ENCODE measurements at places on chromosomes 3 and 15.

GRCh38 chr3:27253391-27253790 is 115.8 kb downstream of the NEK10 start:
- no peak for DNase-seq

DNA sequence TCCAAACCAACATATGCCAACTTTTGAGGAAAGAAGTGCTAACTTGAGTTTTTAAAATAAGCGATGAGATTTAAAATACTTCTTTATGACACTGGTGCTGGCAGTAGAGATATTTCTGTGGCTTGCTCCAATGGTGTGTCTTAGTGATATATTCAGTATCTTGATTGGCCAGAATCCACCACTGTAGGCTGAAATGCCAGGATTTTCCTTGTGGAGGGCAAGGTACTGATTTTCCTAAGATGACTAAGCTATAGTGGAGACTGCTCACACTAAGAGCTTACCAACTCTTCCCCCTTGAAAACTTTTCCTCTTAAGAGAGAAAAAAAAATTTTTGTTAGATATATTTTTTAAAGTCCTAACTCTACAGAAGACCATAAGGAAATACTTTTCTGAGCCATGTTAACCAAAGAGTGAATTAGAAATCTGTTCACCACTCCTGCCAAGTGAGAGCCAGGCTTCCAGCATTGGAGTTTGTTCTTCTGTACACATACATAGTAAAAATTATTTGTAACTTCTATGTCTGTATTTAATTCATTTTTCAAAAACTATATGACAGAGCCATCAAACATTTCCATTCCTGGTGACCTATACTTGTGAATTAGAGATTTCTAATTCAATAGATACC is 109.1 kb downstream of the PPP2R3A start:
- DNase-seq, result peak; percentile 68

DNA sequence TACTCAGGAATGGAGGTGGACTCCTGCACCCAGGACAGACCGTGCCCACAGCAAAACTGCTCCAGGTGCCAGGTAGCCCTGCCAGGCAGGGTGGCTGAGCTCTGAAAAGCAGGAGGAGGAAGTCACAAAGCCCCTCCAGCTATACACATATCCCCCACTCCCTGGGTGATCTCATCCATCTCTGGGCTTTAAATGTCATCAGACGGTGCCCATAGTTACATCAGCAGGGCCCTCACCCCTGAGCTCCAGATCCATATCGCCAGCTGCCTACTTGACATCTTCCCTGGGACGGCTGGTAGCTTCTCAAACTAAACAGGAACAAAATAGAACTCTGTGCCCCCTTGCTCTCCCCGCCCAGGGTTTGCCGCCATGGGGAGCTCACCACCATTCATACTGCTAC is 87.7 kb downstream of the MEGF11 start:
- no peak for DNase-seq

DNA sequence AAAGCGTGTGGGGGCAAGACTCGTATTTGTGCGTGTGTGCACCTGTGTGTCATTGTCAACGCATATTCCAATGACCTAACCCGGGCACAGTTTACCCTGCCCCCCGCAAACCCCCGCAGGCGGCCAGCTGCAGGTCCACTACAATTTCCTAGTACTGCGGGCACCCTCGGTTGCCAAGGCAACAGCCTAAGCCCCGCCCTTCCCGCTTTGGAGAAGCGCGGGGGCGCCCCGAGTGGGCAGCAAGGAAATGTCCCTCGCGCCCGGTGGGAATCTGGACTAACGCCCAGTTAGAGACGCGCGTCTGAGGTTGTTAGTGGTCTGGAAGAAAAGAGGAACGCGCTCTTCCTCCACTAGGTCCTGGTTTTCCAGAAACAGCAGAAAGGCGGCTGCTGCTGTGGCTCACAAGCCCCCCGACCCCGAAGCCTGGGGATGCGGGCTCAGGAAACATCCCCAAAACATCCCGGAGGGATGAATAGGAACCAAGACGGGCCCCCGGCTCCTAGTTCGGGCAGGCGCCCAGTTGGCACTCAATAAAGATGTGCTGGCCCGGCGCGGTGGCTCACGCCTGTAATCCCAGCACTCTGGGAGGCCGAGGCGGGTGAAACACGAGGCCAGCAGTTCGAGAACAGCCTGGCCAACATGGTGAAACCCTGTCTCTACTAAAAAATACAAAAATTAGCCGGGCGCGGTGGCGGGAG is 1.1 kb downstream of the ABHD14A start:
- peak; percentile 64 for DNase-seq

- peak; percentile 60 for DNase-seq
Observed at GRCh38 chr15:57323806-57324589, 52.3 kb upstream of the CGNL1 start.

DNA sequence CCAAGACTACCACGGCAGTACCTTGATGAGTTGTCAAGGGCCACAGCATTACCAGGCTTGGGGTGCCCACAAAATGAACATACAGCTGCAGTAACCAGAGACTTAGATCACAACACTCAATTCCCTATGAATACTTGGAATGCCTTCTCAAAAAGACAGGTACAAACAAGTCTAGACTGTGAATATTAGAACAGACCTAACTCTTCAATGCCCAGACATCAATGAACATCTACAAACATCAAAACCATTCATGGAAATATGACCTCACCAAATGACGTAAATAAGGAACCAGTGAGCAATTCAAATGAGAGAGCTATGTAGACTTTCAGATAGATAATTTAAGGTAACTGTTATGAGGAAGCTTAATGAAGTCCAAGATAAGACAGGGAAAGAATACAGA is 185.1 kb upstream of the POU1F1 start:
- DNase-seq, result no peak

- no peak for DNase-seq
Observed at GRCh38 chr3:135191708-135192107, 396.6 kb downstream of the EPHB1 start.

GRCh38 chr3:53255423-53255774 is 423 bp downstream of the TKT start:
- DNase-seq, result no peak

Measured in IMR-90 (cell line).